ENCODE measurements at places on chromosomes 12 and 14. TPM values are rescaled to one million over a fixed set of nuclear protein-coding genes. Genes with fewer than 3 reads are reported as not detected.

Gene CCDC184
- total RNA-seq, result not detected

Gene PRIM1
- total RNA-seq, result 7.8 TPM

Gene ACSM4
- not detected for total RNA-seq

Gene AICDA
- not detected for total RNA-seq

Gene RAB2B
- total RNA-seq, result 20.1 TPM

Gene TGFB3
- total RNA-seq, result 2.5 TPM

Gene ADAMTS20
- total RNA-seq, result not detected

Gene RECQL
- 135 TPM for total RNA-seq

Gene KRT82
- not detected for total RNA-seq

Gene RFX4
- not detected for total RNA-seq

Gene COX8C
- total RNA-seq, result not detected
